ENCODE measurements at places on chromosomes 1 and 21.

GRCh38 chr1:175773571-175773970 lies 30.2 kb upstream of the TNR start:
- DNase-seq = no peak

DNA sequence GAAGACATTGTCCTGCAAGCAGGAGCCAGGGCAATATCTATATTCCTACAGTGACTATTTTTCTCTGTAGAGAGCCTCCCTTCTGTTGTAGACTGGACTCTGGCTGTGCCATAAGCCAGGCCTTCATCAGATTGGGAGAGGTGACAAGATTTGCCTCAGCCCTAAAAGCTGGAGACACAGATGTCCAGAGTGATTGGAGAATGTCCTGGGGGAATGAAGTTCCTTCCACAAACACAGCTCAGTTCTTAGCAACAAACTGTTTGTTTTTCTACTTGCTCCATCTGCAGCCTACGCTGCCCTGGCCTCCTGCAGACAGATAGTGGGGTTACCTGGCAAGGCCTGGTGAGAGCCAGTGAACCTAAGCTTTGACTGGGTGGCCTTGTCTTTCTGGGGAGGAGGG lies 29.9 kb upstream of the SNX27 start:
- DNase-seq = no peak

- DNase-seq = no peak
These were observed 14.4 kb downstream of the SHISA4 start for GRCh38 chr1:201903135-201903534.

DNA sequence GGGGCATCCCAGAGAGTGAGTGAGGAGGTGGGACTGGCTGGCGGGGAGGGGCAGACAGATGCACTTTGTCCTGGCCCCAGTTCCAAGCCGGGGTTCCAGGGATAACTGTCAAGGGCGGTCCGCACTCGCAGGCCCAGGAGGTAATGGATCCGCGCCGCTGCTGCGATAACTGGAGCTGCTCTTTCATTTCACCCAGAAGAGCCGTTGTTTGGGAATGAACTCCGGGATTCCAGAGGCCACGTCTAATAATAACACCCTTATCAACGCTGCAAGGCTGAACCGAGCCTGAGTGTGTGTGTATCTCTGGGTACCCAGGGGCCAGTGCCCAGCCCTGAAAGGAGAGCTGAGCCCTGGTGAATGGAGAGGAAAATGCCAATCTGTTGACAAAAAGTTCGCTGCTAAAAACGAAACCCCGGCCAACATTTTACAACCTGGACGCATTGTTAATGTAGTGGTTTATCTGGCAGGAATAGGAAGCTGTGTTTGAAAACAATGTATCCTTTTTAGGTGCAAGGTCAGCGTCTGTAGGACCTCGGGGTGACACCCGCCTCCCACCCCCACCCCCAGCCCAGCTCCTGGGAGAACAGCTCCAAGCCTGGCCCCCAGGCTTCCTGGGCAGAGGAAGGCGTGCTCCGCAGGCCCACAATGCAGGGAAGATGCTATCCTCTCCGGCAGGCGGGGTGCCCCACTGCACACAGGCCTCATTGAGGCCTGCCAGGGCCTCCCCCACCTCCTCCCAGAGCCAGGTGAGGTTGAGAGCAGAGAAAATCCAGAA lies 119.7 kb downstream of the PROX1 start:
- no peak for DNase-seq

GRCh38 chr1:93594603-93594880 lies 87.1 kb downstream of the BCAR3 start:
- no peak for DNase-seq

DNA sequence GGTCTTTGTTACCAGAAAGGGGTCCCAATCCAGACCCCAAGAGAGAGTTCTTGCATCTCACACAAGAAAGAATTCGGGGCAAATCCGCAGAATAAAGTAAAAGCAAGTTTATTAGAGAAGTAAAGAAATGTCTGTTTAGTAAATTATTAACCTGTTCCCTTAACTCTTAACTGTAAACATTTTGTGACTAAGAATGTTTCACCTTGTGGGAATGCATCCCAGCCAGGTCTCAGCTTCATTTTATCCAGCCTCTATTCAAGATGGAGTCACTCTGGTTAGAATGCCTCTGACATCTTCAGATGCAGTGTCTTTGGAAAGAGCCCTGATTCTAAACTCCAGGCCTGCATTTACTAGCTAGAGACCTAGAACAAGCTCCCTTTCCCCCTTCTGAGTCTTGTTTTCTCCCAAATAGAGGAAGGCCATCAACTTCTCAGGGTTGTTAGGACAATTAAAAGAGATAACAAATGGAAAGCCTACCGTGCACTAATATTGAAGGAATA lies 4.5 kb upstream of the FABP3 start:
- DNase-seq = no peak

GRCh38 chr1:229349463-229350385 lies 6.9 kb upstream of the CCSAP start:
- no peak for DNase-seq

GRCh38 chr1:5379176-5379759 lies 613.0 kb downstream of the NPHP4 start:
- DNase-seq = no peak

DNA sequence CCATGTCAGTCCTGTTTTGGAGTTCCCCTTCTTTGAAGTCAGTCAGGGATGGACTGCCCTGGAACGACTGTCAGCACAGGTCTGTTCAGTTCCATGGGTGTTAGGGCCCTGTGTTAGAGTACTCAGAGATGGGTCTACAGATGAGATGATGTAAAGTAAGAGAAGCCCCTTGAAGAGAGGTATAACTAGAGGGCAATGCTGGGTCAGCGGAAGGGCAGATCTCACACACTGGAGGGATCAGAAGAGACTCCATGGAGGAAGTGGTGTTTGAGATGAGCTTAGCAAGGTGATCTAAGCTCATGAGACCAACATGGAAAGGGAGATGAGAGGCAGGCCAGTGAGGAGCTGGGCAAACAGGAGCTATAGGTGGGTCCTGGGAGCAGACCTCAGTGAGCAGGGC lies 7.6 kb downstream of the PPFIA4 start:
- no peak for DNase-seq

- no peak for DNase-seq
These were observed 21.0 kb downstream of the CFAP74 start for GRCh38 chr1:1982379-1983232.

- no peak for DNase-seq
These were observed 14.0 kb downstream of the TRIM62 start for GRCh38 chr1:33167650-33168447.

GRCh38 chr21:45846373-45847160 lies 135.0 kb upstream of the COL6A1 start:
- no peak for DNase-seq

DNA sequence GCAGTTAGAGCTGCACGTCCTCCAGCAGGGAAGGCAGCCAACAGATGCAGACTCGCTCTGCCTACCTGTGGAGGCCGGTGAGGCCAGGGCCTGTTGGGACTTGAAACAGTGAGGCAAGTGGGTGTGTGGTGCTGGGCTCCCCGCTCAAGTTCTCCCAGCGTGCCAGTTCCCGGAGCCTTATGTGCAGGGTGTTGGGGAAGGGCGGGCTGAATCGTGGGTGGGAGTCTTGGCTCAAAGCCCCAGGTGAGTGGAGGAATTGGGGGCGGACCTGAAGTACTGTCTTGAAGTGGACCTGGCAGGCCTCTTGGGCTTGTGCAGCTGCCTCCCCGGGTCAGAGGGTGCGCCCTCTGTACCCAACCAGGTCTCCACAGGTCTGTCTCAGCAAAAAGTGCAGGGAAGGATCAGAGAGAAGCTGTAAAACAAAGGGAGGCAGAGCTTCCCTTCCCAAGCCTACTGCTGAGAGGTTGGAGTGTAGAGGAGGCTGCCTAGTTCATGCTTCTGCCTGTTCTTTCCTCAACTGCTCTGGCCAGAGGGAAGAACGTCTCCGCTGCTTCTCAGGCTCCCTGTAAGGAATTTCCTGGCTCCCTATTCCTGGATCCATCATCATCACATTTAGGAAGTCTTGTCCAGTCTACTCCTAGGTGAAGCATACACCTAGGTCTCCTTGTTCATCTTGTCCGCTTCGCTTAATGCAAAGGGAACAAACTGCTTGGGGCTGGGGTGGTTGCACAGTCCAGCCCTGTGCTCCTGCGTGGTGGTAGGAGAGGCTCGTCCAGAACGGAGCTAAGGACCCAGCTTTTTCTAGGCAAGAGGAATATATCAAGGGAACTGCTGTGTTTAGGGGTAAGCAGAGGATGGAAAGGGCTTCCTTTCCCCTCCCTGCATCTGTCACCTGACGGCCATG lies 14.9 kb downstream of the UTP11 start:
- no peak for DNase-seq

DNA sequence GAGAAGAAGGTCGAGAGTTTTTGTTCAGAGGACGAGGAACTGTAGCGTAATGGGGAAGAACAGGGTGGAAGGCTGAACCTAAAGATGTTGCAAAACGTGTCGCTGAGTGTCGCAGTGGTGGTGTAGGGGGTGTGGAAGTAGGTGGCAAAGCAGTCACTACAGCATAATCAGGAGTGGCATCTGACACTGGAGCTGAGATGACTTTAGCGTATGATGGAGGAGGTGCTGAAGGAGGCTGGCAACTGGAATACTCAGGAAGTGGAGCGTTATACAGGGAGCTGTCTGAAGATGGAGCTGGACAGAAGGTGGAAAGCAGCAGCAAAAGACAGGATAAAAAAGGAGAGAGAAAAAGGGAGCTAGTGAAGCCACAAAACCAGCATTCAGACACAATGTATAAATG lies 89.9 kb upstream of the LBR start:
- peak; percentile 34 for DNase-seq

DNA sequence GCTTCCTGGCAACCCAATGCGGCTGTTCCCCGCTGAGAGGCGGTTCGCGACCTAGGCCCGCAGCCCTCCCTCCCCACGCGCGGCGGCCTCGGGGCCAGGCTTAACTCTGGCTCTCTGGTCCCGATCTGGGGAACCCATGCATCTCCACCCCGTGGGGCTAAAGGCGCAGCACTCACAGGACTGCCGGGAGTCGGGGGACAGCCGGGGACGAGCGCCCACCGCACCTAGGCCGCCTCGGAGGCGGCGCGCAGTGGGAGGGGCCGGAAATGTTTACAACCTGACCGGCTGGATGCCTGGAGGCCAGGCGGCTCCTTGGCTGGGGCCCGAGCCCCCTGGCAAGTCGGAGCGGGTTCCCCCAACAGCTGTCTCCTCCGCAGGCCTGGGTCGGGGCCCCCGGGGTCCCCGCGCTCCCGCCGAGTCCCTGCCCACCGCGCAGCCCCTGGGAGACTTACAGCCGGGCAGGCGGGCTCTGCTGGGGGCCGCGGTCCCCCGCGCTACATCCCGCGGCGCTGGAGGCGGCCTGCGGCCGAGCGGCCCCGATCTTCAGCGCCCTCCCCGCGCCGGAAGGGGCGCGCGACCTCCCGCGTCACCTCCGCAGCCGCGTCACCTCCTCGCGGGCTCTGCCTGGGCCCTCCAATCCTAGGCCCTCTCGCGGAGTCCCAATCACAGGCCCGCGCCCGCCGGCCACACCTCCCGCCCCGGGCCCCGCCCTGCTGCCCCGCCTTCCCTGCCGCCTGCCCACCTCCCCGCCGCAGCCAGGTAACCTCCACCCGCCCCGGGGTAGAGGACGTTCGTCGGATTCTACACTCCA lies at the start of gene ADIPOR1:
TSS of gene ADIPOR1 (minus strand) at position 580 of the 811 bp plus-strand sequence. CDS start 7,242 bp downstream, outside the sequence.
- peak; percentile 94 for DNase-seq

- no peak for DNase-seq
These were observed 18.2 kb downstream of the DNALI1 start for GRCh38 chr1:37574834-37575480.

DNA sequence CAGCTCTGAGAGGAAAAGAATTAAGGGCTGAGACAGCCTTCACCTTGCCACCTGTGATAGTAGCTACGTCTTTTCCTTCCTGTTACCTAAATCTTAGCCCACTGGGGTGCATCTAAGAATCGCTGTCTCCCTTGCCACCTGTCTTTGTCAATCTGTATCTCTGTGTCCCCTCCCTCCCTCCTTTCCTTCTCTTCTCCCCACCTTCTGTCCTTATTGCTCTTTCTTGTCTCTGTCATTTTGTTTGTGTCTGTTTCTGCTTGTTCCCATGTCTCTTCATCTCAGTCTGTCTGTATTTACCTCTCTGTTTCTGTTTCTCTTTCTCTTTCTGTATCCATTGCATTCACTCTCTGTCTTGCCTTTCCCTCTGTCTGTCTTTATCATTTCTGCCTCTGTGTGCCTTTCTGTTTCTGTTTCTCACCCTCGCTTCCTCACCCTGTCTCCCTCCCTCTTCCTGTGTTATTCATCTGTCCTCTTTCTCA lies 30.2 kb downstream of the SLC22A15 start:
- peak; percentile 74 for DNase-seq

GRCh38 chr1:114350731-114351445 lies 160.1 kb downstream of the TRIM33 start:
- DNase-seq = no peak

GRCh38 chr1:36432616-36433015 lies 17.6 kb downstream of the OSCP1 start:
- DNase-seq = no peak

GRCh38 chr1:91948501-91949355 lies 473 bp upstream of the BRDT start:
- no peak for DNase-seq

DNA sequence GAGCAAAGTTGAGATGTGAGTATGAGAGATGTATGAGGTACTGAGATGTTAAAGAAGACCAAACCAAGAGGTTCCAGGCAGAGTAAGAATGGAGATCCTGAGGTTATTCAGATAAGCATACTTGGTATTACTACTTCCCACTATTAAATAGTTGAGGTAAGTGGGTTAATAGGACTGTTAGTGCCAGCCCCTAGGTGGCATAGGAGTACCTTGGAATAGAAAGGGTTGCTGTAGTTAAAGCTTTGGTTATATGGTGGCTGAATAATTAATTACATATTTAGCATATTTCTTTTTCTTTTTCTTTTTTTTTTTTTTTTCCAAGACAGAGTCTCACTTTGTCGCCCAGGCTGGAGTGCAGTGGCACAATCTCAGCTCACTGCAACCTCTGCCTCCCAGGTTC lies 397.9 kb upstream of the TMPRSS15 start:
- no peak for DNase-seq

- no peak for DNase-seq
These were observed 8.7 kb downstream of the PROX1 start for GRCh38 chr1:213996320-213997037.

DNA sequence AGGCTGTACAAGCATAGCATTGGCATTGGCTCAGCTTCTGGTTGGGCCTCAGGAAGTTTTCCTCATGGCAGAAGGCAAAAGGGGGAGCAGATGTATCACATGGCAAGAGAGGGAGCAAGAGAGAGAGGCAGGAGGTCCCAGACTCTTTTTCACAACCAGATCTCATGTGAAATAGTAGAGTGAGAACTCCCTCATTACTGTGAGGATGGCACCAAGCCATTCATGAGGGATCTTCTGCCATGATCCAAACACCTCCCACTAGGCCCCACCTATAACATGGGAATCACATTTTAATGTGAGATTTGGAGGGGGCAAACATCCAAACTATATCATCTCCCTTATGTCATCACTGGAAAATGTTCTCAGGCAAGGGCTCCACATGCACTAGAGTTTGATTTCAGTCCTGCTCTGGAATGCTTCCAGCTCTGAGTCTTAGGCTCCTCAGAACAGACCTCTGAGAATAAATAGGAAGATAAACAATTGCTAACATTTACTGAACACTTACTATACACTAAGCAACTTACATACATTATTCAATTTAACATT lies 39.4 kb upstream of the VTCN1 start:
- DNase-seq = no peak

GRCh38 chr1:192147221-192147620 lies 11.0 kb upstream of the RGS18 start:
- DNase-seq = no peak

GRCh38 chr1:225813214-225813964 lies 3.5 kb downstream of the EPHX1 start:
- DNase-seq = peak; percentile 63

- peak; percentile 94 for DNase-seq
These were observed at the start of gene URB1 for GRCh38 chr21:32392880-32393676. Gene URB1, minus strand, starts transcription at chr21:32393012. Its CDS starts 102 bp downstream, at chr21:32392910.

Data from suppressor macrophage treated with lipopolysaccharide for 4 hours (primary cell).